ENCODE measurements at places on chromosomes 6 and 20. TPM values are rescaled to one million over a fixed set of nuclear protein-coding genes. Genes with fewer than 3 reads are reported as not detected.

Gene MYL9
- 274 TPM for total RNA-seq

- DNase-seq, result no peak
- H3K27me3 ChIP-seq, result no peaks in the 10 kb centered on the region
- no peaks in the 10 kb centered on the region for H3K36me3 ChIP-seq
- H3K4me1 ChIP-seq, result no peaks in the 10 kb centered on the region
- H3K4me3 ChIP-seq, result no peak overlapping the region
These were observed 130.1 kb upstream of the ASCC3 start for GRCh38 chr6:101011186-101011585.

DNA sequence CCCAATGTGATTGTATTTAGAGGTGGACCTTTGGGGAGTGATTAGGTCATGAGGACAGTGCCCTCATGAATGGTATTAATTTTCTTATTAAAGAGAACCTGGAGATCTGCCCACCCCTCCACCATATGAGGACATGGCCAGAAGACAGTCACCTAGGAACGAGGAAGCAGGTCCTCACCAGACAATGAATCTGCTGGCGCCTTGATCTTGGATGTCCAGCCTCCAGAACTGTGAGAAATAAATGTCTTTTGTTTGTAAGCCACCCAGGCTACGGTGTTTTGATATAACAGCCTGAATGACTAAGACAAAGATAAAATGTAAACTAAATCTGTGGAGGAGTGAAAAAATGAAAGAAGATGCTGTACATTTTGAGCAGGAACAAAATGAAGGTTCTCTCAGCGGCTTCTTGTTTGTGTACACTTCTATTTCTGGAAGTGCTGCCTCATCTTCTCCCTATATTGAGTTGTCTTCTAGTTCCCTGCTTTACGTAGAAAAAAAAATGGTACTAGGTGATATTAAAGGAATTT is 1.5 kb upstream of the IPCEF1 start:
- no peaks in the 10 kb centered on the region for H3K36me3 ChIP-seq
- DNase-seq, result no peak
- H3K4me1 ChIP-seq, result peaks cover 26% of the 10 kb centered on the region
- H3K27ac ChIP-seq, result no peak overlapping the region
- no peak overlapping the region for H3K4me3 ChIP-seq
- H3K27me3 ChIP-seq, result no peaks in the 10 kb centered on the region

- H3K27ac ChIP-seq, result no peak overlapping the region
- H3K36me3 ChIP-seq, result no peaks in the 10 kb centered on the region
- H3K4me3 ChIP-seq, result no peak overlapping the region
- DNase-seq, result no peak
- H3K27me3 ChIP-seq, result no peaks in the 10 kb centered on the region
These were observed 6.0 kb upstream of the TRIM26 start for GRCh38 chr6:30219244-30219643.

- no peaks in the 10 kb centered on the region for H3K27me3 ChIP-seq
- H3K36me3 ChIP-seq, result peaks cover 31% of the 10 kb centered on the region
- no peak for DNase-seq
- no peak overlapping the region for H3K4me3 ChIP-seq
- no peak overlapping the region for H3K27ac ChIP-seq
These were observed 32.0 kb downstream of the TMEM242 start for GRCh38 chr6:157291356-157291755.

GRCh38 chr6:118825661-118826060 is 68.3 kb upstream of the ASF1A start:
- H3K4me1 ChIP-seq, result no peaks in the 10 kb centered on the region
- H3K27me3 ChIP-seq, result no peaks in the 10 kb centered on the region
- no peak for DNase-seq
- H3K4me3 ChIP-seq, result no peak overlapping the region

GRCh38 chr6:104253236-104253635 is 606.5 kb downstream of the HACE1 start:
- no peaks in the 10 kb centered on the region for H3K27me3 ChIP-seq
- no peak for DNase-seq
- H3K4me3 ChIP-seq, result no peak overlapping the region
- H3K4me1 ChIP-seq, result no peaks in the 10 kb centered on the region
